CD4-positive, alpha-beta T cell treated with Interleukin-4 for 1 hour (primary cell): ENCODE measurements at places on chromosomes 16 and 17.

DNA sequence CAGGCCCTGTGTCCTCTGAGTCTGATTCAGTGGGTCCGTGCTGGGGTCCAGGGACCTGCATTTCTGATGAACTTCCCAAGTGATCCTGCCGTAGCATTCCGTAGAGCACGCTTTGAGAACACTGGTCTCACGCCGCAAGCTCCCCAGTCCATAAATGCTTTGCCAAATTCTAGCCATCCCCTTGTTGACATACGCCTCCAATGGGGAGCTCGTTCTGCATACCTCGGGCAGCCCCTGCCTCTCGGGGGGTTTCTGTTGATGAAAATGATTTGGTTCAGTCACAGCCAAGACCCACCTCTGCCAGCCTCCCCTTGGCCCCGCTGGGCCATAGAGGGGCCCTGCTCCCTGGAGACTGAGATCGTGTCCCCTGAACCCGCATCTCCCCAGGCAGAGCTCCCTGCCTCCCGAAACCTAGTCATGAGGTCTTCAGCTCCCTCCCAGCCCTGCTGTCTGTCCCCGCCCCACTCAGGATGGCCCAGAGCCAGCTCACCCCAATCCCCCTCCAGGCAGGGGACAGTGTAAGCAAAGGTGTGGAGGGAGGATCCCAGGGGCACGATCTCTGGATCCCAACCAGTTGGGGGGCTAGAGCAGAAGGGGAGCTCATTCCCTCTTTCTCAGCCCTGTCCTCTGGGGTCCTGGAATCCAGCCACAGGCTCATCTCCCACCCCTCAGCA lies 16.2 kb upstream of the SPNS2 start:
- DNase-seq: no peak

DNA sequence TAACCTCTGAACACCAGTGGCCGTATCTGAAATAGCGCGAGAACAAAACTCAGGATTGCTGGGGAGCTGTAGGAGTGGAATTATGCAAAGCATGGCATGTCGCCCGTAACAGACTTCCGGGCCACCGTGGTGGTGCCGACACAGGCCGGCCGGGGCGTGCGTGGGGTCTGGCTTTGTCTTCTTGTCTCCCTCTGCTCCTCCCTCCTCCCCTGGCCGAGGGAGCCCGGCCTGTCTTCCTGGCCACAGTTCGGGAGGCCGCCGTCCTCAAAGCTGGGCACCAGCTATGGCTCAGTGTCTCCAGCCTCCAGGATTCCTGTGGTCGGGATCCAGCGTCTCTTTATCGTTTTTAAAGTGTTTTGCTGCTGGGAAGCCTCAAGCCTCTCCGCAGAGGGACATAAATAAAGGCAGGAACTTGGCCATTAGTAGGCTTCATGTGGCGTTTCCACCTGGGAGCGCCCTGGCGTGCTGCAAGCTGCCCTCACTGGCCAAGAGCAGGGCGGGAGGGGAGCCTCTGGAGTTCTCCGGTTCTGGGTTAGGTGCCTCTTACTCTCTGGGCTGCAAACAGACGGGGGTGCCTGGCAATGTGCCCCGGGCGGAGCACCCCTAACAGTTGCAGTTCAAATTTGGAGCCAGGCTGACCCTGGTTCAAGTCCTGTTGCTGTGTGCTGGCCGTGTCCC lies 22.0 kb upstream of the NPTX1 start:
- DNase-seq: no peak

GRCh38 chr17:78745407-78746088 lies 36.5 kb downstream of the CYTH1 start:
- DNase-seq: peak; percentile 70

- no peak for DNase-seq
Observed at GRCh38 chr17:81910840-81911276, 341 bp downstream of the PCYT2 start.

- no peak for DNase-seq
Observed at GRCh38 chr16:66359012-66359411, 7.5 kb upstream of the CDH5 start.

DNA sequence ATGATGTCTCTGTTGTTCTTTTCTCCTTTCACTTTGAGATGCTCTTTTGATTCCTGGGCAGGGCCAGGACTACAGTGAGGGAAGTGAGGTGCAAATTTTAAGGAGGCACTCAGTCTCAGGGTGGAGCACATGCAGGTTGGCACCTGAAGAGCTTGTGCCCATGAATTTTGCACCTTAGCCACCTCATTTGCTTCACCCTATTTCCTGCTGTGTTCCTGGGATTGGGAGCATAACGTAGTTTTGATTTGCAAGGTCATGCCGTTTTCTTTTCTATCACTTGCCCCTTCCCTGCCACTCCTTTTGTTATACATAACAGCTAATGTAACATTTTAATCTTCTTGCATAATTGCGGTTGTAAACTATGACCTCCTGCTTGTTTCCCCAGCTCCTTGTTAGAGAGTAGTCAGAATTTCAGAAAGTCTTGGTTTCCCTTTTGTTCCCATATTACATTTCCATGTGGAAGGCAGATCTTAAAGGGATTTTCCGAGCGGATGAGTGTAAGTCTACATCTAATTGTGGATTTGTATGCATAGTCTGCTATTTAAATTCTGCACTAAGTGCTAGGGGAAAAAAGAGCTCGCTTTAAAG lies 9.8 kb downstream of the PMFBP1 start:
- DNase-seq: no peak
